ENCODE measurements at places on chromosomes 3 and 15.
A peak's percentile ranks its signal among the peaks of the same experiment; 100 is the strongest.

- no peak for DNase-seq
Observed at GRCh38 chr15:82798531-82799166, 7.2 kb downstream of the FSD2 start.

DNA sequence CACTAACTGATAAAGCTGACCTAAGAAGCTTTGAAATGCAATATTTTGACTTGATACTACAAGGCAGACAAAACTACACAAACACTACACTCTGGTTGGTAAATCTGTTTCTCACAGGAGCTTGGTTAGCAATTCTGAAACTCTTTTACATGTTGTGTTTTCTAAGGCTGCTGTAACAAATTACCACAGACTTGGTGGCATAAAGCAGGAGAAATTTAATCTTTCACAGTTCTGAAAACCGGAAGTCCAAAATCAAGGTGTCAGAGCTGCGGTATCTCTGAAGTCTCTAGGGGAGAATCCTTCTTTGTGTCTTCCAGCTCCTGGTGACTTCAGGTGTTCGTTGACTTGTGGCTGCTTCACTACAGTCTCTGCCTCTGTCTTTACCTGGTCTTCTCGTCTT, 12.9 kb upstream of the PFN2 start:
- DNase-seq: no peak

- no peak for DNase-seq
Observed at GRCh38 chr3:143000528-143000927, 842 bp upstream of the U2SURP start.

DNA sequence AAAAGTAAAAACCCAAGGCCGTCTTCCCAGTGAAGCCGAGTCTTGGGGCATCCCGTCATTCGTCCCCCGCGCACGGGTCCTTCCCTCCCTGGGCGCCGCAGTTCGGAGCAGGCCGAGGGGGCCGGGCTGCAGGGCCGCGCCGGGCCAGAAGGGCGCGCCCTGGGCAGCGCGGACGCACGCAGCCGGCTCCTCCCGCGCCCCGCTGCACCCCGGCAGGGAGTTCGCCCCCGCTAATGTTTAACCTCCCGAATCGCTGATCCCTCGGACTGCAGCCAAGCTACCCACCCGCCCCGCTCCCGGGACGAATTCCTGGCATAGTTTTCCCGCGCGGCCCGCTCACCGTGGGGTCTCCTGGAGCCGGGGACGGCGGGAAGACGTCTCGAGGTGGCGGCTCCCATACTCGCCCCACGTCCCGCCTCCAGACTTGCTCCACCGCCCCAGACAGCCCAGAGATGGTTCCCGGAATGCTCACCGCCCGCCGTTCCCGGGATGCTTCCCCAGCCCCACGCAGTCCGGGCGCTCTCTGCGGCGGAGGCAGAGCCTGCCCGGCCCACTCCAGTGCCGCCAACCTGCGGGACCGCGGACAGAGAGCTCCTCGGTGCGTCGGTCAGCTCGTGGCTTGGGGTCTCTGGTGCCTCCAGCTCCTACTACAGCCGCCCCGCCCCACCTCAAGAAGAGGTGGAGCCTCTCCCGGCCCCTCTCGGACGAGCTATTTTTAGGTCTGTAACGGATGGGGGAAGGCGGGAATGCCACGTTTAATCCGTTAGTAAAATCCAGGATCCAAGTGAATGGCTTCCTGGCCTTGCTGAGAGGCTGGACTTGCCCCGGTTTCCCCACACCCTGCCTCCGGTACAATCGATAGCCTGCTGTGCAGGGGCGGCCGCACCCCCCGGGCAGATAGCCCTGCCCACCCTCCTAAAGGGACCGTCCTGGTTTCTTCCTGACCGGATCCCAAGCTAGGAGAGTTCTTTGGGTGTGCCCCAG, at the start of gene DZIP1L:
DZIP1L (minus strand) TSS at position 621 of the 984 bp plus-strand sequence. CDS start 11,637 bp downstream, outside the sequence.
- DNase-seq: peak; percentile 69

DNA sequence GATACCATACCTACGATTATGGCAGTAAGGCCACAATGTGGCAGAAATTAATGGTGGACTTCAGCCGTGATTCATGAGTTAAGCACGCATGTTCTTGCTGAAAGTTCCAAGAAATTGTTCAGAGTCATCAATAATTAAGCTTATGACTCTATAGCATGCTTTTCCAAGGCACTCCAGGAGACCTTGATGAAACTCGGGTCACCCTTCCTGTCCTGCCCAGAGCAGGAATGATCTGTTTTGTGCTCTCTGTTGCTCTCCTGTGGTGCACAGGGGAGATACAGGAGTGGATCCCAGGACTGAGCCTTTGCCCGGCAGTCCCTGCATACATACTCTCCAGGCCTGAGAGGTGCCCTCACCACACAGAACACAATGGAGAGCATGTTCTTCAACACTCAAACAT, 141.6 kb upstream of the SLC2A2 start:
- DNase-seq: no peak

DNA sequence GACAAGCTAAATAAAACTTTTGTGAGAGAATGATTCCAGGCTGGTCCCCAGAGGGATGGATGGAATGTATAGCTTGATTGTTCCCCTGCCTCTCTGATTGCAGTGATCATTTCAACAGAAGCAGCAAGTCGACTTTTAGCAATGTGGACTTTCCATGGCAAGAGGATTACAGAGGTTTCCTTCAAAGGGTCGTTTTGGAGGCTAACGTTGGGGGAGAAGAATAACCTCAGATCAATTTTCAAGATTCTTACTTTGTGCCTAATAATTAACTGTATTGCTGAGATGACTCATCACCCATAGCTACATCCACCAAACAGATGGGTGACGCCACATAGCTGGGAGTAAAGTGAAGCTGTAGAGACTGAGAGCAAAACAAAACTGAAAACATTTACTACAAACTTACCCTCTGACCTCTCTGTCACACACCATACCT, 79.9 kb downstream of the GTPBP8 start:
- no peak for DNase-seq

- DNase-seq: no peak
Observed at GRCh38 chr3:35968043-35968622, 328.8 kb downstream of the ARPP21 start.

DNA sequence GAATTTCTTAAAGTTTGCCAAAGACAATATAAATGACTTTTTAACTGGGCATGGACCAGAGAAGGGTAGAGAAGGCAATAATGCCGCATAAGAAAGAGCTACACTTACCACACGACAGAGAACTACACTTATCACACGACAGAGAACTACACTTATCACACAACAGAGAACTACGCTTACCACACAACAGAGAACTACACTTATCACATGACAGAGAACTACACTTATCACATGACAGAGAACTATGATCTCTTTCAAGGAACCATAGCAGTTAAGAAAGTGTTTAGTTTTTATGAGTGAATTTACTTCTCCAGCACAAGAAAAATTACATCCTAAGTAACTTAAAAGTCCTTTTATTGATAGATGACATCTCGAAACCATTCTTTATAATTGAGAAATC, 32.0 kb downstream of the DCUN1D1 start:
- DNase-seq: no peak

DNA sequence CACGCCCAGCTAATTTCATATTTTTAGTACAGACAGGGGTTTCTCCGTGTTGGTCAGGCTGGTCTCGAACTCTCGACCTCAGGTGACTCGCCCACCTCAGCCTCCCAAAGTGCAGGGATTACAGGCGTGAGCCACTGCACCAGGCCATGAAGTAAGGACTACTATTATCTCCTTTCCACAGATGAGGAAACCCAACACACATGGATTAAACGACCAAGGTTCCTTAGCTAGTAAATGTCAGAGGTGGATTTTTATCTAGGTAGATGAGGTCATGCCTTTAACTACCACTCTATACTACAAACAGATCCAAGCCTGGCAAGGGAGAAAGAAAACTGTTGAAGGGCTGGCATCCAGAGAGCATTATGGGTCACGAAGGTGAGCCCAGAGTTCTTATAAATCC, 15.5 kb upstream of the TBL1XR1 start:
- no peak for DNase-seq

DNA sequence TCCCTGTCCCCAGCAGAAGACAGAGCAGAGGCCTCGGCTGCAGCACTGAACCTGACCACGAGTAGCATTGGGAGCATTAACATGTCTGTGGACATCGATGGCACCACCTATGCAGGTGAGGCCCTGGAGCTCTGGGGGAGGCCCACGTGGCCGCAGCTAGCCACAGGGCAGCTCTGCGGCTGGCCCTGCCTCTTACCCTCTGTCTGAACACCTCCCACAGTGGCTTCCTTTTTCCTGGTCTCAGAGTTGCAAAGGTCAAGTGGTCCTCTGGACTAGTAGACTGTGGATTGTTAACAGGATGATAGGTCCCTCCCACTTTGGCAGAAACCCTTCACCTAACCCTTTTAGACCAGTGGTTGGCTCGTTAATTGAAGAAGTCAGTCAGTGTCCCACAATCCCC, 22.5 kb upstream of the CLK3 start:
- no peak for DNase-seq

GRCh38 chr15:32014953-32015352, 15.4 kb upstream of the CHRNA7 start:
- no peak for DNase-seq

- DNase-seq: no peak
Observed at GRCh38 chr15:41115161-41115651, 874 bp downstream of the INO80 start.

DNA sequence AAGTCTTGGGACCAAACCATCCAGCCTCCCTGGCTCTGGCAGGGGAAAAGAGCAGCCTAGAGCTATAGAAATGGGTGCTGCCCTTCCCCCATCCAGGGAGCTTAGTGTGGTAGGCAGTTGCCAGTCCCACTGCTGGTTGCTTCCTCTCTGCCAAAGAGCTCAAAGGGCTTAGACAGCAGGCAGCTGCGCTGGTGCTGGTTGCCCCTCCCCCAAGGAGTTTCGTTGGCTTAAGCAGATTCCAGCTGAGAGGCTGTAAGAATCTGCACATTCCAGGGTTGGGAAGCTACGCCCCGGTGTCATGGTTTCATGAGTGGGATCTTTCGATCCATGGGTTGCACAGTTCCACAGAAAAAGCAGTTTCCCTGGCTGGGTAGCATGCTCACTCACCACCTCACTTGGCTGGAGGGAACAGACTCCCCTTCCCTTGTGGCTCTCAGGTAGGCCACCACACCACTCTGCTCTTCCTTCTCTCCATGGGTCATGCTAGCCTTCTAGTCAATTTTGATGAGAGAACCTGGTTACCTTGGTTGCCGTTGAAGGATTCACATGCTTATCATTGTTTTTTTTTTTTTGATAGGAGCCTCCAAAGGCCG, 195.1 kb downstream of the EPHA6 start:
- DNase-seq: no peak

- no peak for DNase-seq
Observed at GRCh38 chr3:22606938-22607337, 596.2 kb upstream of the UBE2E2 start.

DNA sequence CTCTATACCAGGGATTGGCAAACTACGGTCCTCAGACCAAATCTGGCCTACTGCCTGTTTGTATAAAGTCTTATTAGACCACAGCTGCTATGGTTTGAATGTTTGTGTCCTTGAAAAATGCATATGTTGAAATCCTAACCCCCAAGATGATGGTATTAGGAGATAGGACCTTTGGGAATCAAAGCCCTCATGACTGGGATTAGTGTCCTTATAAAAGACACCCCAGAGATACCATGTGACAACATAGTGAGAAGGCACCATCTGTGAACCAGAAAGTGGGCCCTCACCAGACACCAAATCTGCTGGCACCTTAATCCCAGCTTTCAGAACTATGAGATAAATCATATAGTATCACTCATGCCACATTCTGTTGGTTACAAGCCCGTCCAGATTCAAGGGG, 7.4 kb downstream of the HMCES start:
- no peak for DNase-seq

Data from left cardiac atrium (tissue), 4 donors.